ENCODE measurements at places on chromosomes 7 and 10.

- no peak for DNase-seq
Measured at GRCh38 chr10:22824984-22825383, 102.9 kb upstream of the ARMC3 start.

DNA sequence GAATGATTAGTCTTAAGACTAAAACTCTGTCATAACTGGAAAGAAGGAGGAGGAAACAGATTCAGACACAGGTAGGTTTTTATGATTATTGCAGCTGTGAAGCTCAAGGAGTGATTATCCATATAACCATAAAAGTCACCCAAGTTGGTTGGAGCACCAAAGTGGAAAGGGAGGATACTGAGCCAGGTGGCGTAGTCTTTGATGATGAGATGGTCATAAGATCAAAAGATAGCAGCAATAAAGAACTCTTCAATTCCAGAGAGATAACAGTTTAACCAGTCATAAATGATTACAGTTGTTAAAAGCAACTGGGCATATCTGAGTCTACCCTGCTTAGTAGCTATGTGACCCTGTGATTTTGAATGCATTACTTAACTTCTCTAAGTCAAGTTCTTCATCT, 8.4 kb downstream of the ABCB1 start:
- DNase-seq, result no peak

GRCh38 chr10:127561647-127562046, 12.5 kb downstream of the NPS start:
- DNase-seq, result no peak

- no peak for DNase-seq
Measured at GRCh38 chr7:115191526-115191925, 269.6 kb downstream of the MDFIC start.

DNA sequence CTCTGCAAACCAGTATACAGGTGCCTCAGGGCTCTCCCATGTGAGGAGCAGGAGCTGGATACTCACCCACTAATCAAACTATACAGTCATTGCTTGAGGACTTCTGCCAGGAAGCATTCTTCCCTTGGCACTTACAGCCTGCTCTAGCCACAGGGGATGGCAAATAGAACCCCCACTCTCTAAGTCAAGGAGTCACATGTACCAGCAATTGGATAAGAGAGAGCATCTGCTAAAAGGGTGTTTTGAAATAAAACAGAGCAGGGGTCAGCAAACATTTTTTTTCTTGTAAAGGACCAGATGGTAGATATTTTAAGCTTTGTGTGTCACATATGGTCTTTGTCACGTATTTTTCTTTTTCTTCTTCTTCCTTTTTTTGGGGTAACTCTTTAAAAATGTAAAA, 865.2 kb upstream of the GHITM start:
- DNase-seq, result no peak

DNA sequence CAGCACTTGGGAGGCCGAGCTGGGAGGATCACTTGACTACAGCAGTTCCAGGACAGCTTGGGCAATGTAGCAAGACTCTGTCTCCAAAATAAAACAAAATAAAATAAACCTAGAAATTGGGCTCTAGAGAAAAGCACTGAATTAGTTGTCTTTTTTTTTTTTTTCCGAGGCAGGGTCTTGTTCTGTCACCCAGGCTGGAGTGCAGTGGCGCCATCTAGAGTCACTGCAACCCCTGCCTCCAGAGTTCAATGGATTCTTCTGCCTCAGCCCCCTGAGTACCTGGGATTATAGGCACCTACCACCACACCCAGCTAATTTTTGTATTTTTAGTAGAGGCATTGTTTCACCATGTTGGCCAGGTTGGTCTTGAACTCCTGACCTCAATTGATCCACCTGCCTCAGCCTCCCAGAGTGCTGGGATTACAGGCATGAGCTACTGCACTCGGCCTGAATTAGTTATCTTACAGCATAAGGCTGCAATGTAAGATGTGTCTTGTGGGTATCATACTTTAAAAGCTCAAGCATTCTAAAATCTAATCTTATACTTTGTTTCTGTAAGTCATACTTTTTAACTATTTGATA, 12.8 kb downstream of the MEIG1 start:
- no peak for DNase-seq

- DNase-seq, result no peak
Measured at GRCh38 chr10:60031664-60032063, 125.3 kb upstream of the CCDC6 start.

DNA sequence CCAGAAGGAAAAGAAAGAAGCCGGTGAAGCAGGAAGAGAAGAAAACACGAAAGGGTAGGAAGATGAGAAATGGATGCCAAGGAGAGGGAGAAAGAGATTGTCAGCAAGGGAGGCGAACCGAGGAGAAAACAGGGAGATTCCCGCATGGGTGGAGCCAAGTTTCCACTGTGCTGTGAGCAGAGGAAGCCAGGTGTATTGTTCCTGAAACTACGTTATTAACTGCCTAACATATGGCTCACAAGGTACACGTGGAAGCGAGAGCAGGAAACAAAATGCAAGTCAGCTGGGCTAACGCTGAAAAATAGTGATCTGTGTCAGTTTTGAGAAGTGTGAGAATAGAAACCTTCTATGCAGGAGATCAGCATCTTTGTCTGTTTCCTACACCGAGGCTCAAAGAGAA, 20.4 kb upstream of the HIPK2 start:
- no peak for DNase-seq

DNA sequence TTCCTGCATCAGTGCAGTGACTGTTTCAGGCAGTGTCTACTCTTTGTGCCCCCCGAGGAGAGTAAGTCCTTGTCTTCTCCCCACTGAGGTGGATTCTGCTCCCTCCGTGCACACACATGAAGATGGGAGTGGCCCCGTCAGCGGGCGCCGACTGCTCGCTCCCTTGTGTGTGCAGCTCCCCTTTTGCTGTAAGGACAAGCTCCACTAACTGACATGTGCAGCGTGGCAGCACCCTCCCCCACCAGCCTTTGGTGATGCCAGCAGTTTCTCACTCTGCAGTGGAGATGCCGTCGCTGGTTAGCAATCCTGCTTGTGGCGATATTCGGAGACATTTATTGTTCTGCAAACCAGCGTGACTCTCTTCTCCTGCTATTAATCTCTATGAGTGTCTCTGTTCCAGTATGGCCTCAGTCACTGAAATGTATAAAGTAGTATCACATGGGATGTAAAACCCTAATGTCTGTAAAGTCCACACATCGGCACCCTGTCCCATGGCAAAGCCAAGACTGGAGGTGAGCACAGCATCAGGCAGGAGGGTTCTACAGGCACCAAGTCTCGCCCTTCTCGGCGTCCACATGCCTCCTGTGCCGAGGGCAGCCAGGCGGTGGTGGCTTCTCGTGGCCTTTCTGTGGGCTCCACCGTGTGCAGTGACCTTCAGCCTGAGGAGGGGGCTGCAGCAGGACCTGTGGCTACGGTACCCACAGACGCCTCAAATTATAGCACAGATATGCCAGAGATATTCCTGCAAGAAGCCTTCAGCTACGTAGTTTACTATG, 202.7 kb downstream of the EBF3 start:
- no peak for DNase-seq

GRCh38 chr7:126791306-126791705, 461.4 kb downstream of the GRM8 start:
- no peak for DNase-seq

DNA sequence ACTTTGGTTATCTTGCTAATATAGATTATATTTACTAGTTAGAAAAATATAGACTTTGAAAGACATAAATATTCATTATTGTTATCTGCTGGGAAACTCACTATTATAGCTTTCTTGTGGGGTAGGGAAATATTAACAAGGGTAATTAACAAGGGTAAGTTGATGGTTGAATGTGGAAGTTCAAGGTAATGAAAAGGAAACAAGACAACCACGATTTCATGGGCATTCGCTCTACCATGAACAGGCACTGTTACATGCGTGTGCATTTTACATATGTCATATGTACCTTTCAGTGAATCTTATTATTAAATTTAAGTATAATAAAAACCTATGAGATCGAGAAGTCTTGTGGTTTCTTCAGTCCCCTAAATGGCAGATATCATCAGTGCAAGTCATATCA, 251.0 kb upstream of the IMMP2L start:
- DNase-seq, result no peak

GRCh38 chr10:6654571-6654970, 74.5 kb upstream of the PRKCQ start:
- no peak for DNase-seq

DNA sequence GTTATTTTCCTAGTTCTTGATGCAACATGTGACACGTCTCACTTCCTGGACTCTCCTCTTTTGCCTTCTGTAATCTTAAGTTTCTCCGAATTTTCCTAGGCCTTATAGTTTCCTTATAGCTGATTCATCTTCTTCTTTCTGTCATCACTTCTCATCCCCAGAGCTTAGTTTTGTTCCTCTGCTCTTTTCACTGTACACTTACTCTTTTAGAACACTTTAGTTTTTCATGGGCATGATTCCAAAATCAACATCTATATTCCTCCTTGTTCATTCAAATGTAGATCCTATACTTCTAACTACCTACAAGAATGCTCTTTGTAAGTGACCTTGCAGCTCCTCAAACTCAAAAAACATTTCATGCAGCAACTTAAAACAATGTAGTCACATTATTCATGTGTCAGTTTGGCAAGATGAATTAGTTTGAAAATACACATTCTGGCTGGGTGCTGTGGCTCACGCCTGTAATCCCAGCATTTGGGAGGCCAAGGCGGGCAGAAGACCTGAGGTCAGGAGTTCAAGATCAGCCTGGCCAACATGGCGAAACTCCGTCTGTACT, 13.1 kb upstream of the SLC26A3 start:
- peak; percentile 62 for DNase-seq

GRCh38 chr7:77444123-77444522, 28.0 kb upstream of the GSAP start:
- DNase-seq, result peak; percentile 44

- DNase-seq, result no peak
Measured at GRCh38 chr10:777913-778479, 88.5 kb upstream of the DIP2C start.

- peak; percentile 95 for DNase-seq
Measured at GRCh38 chr10:72250666-72251065, 23.1 kb upstream of the DDIT4 start.

DNA sequence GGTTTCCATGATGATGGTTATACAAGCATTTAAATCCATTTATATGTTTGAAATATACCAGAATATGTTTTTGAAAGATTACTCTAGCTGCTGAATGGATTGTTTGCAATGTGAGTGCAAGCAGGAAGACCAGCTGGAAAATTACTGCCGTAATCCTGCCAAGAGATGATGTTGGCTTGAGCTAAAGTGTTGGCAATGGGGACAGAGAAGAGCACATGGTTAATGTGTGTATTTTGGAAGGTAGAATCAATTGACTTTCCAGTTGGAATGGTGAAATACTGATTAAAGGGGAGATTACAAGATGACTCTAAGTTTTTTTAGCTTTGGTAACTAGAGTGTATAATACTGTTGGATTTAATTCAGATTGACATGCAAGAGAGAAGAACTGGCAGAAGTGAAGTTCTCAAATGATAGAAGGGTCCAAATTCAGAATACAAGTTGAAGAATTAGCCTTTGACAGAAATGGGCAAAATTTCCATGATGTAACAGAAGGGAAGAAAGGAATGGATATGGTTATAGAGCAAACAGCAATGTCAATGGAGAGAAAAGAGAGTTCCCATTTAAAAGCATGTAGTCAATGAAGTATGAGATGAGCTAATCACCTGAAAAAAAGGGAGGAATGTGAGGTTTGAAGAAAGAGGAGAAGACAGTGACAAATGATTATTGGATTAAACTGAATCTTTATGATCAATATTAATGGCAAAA, 422.0 kb downstream of the CDC14C start:
- DNase-seq, result peak; percentile 93

- DNase-seq, result no peak
Measured at GRCh38 chr10:93121311-93121710, 47.6 kb downstream of the CYP26A1 start.

GRCh38 chr7:45118889-45119331, 7.4 kb upstream of the TBRG4 start:
- DNase-seq, result no peak

- no peak for DNase-seq
Measured at GRCh38 chr10:122657729-122658128, 41.9 kb downstream of the C10orf120 start.

GRCh38 chr7:149497467-149498261, at the start of gene ZNF746:
ZNF746 (minus strand) TSS chr7:149497809; CDS start chr7:149497536, 273 bp downstream.
- peak; percentile 85 for DNase-seq

GRCh38 chr7:43530553-43531410, 52.1 kb upstream of the STK17A start:
- no peak for DNase-seq

- no peak for DNase-seq
Measured at GRCh38 chr7:47480576-47481538, 101.1 kb downstream of the TNS3 start.

- DNase-seq, result peak; percentile 69
Measured at GRCh38 chr10:16992611-16993119, 136.9 kb downstream of the CUBN start.

DNA sequence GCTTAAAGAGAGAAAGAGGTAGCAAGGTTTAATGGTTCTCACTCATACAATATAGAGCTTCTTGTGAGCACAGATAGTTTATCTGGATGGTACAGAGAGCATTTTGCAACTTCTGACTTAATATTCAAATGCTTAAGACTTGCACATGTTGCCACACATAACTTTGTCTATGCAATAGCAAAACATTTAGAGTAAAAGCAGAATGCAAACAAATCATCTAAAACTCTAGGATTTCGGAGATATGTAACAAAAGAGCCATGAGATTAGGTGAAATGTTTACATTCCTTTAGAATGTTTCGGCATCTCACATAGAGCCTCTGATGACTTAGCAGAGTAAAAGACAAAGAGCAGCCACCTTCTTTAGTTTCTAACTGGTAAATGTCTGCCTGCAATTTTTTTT, 717.1 kb upstream of the LRRN3 start:
- DNase-seq, result no peak

DNA sequence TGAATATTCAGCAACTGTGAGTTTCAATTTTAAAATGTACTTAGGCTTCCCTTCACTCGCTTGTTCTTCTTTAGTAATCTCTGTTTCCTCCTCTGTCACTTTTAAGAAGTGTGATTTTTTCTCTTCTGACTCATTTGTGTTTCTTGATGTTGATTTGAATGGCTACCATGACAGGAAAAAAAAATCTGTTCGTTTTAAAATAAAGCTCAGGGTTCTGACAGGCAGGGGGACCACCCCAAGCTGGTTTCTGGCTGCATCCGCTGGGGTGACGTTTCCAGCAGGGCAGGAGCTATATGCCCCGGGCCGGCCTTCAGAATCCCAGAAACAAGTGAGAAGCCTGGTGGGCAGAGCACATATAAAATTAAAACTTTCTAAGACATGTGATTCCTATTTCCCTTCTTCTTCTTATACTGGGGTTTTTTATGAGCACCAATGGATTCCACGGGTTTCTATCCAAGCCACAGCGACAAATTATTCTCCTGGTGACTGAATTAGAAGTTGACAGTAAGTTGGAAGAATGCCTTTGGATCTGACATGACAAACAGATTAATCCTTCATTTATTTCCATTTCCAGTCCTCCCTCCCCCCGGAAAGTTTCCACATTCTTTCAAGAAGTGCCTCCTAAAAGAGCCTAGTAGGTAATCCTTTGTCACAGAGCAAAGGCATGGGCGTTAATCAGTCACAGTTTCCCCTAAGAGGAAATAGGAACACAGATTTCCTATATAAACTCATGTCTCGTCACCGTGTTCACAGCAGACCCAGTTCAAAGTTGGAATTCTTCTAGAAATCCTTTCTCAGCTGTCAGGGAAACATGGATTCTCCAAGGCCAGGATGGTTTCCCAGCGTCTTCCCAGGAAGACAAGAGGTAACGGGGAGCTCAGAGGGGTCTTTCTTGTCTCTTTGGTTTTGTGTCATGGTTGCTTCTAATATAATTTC, 79.9 kb downstream of the PTPRE start:
- no peak for DNase-seq

All from muscle of back (tissue), 13 donors.